B cell (primary cell): ENCODE measurements at places on chromosomes 16 and 17.

- DNase-seq = no peak
These were observed 431.9 kb downstream of the SHISA9 start for GRCh38 chr16:13333336-13333735.

- peak; percentile 12 for DNase-seq
These were observed 40.1 kb downstream of the NKD1 start for GRCh38 chr16:50588276-50588675.

GRCh38 chr17:67784364-67785121 lies 40.8 kb upstream of the BPTF start:
- no peak for DNase-seq

DNA sequence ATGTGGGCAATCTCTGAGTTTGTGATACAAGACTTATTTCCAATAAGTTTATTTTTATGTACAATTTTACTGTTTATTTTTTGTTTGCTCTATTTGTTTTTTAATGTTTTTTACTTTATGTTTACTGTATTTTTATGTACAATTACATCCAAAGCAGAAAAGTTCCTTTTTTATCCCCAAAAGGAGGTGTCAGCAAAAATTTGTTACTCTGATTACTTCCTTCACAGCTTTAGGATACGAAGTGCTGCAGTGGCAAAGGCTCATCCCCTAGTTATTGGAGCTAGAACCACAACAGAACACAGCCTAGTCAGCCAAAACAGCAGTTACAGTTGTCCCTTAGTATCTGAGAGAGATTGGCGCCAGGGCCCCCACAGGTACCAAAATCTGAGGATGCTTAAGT lies 35.7 kb downstream of the IST1 start:
- no peak for DNase-seq

GRCh38 chr17:54368906-54369305 lies 531.7 kb upstream of the TOM1L1 start:
- no peak for DNase-seq

- no peak for DNase-seq
These were observed 336.5 kb upstream of the CDH5 start for GRCh38 chr16:66030036-66030435.

DNA sequence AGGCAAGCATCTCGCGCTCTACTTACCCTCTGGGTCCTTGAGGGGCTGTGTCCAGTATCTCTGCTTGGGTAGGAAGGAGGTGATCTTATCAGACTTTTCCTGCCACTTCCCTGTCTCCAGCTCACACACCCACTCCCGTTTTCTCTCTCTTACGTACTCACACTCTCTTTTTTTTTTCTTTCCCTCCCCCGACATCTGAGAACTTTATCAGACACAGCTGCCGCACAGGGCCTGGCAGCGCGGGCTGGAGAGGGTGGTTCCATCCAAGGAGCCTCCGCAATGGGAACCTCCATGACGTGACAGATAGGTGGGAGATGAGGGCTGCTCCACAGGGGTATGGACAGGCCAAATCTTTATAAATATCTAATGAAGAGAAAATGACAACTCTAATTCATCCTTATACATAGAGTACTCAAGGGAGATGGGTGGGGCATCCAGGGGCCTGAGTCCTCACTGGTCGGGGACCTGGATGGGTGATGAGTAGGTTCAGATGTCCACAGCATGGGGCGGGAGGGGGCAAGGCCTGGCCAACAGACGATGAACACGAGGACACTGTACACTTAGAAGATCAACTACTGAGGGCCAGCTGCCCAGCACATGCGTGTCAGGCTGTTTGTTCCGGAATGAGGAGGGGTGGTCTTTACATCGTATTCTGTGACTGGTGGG lies 23.3 kb downstream of the MINK1 start:
- DNase-seq = no peak

- no peak for DNase-seq
These were observed 120.6 kb upstream of the RBBP6 start for GRCh38 chr16:24418733-24419132.

- DNase-seq = no peak
These were observed 50.4 kb upstream of the DLX4 start for GRCh38 chr17:49918591-49918990.

- DNase-seq = no peak
These were observed 893 bp downstream of the TRIM25 start for GRCh38 chr17:56913000-56913311.

- DNase-seq = no peak
These were observed 5.9 kb downstream of the CCL7 start for GRCh38 chr17:34275881-34276280.

DNA sequence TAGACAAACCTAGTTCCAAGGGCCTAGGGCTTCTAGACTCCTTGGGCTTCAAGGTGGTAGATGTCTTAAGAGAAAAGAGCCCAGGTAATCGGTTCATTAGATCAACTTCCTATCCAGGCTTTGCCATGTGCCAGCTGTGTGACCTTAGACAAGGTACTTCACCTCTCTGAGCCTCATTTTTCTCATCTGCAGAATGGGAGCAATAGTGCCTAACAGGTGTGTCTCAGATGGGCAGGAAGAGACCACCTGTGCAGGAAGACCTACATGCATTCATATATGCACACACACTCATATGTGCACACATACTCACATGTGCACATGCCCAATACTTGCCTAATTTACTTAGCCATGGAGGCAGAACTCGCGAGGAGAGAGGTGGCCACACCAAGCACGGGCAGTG lies 15.7 kb downstream of the SLC12A3 start:
- DNase-seq = no peak

GRCh38 chr16:23466162-23466885 lies 13.3 kb upstream of the COG7 start:
- no peak for DNase-seq

GRCh38 chr17:692116-692515 lies 22.5 kb downstream of the VPS53 start:
- no peak for DNase-seq

DNA sequence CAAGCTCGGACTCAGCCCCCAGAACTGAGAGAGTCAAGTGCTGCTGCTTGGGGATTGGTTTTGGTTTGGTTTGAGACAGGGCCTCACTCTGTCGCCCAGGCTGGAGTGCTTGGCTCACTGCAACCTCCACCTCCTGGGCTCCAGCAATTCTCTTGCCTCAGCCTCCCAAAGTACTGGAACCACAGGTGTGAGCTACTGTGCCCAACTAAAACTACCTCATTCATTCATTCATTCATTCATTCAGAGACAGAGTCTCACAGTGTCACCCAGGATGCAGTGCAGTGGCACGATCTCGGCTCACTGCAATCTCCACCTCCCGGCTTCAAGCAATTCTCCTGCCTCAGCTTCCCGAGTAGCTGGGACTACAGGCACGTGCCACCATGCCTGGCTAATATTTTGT lies 24.7 kb downstream of the UNKL start:
- no peak for DNase-seq
